ENCODE measurements at places on chromosomes 2 and 18.

DNA sequence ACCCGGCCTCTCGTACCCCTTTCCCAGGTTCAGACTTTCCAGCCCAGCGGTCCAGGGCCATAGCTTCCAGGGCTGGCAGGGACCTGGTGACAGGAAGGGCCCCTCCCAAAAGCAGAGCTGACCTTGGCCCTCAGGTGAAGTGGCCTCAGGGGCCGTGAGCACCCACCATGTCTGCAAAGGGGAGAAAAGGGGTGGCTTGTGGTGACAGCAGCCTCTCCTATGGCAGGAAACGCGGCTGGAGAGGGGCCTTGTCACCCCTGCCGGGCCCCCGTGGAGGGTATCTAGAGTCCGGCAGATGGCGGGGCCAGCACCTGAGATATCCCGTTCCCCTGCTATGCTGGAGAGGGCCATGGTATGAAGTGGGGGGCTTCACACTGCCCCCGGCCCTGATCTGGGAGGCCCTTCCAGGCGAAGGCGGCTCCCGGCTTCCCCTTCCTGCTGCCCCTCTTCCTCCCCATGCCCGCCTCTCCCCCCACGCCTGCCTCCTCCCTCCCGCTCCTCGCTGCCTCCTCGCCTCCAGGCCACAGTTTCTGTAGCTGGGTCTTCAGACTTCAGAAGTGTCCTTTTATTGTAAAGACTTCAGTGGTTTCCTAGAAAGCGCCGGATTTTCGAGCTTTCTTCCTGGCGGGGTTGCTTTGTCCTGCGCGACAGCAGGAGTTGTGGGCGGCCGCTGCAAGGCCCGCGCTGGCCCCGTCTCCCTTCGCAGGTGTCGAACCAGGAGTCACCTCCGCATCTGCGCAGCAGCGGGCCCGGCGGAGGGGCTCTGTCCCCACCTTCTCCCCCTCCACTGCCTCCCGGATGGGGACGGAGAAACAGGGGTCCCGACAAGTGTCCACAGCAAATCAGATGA lies 240.5 kb upstream of the MYT1L start:
- DNase-seq = no peak

DNA sequence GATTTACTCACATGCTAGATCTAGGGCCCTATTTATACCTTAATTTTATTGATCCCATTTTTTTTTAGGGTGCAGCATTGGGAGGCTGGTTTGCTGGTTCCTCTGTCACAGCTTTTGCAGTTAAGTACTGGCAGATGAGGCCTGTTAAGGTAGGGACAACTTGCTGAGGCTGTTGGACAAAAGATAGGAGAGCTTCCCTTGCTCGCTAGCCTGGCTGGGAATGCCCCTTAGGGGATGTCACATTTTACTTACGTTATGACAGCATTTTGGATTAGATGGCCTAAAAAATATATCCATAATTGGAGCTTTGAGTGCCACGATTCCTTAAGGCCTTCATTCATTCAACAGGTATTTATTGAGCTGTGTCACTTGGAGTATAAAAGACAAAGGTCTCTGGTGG lies 8.2 kb downstream of the LGALSL start:
- no peak for DNase-seq

DNA sequence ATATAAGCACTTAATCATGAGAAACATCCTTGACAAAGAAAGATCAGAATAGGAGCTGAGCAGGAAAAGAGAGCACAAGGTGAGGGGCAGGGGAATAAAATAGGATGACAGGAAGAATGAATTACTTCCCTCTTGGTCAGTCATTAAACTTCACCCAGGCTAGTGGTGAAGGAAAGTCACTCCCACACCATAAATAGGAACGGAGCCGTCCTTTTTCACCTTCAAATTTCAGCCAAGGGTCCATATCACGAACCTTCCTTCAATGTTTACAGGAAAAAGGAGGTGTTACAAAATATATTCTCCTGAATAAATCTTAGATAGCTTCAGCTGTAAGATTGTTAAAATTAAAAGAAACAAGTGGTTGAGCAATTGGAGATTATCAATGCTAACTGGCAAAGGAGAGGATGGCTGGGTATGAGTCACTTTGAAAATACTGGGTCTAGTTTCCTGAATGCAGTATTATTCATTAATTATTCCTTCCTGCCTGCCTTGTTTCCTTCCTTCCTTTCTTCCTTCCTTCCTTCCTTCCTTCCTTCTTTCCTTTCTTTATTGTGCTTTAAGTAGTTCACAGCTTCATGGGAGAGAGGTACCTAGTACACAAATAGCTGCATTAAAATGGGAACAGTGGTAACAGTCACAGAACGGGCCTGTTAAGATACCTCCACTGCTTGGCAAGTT lies 292.3 kb upstream of the ID2 start:
- no peak for DNase-seq

- no peak for DNase-seq
These were observed 36.4 kb upstream of the TBR1 start for GRCh38 chr2:161379740-161380139.

DNA sequence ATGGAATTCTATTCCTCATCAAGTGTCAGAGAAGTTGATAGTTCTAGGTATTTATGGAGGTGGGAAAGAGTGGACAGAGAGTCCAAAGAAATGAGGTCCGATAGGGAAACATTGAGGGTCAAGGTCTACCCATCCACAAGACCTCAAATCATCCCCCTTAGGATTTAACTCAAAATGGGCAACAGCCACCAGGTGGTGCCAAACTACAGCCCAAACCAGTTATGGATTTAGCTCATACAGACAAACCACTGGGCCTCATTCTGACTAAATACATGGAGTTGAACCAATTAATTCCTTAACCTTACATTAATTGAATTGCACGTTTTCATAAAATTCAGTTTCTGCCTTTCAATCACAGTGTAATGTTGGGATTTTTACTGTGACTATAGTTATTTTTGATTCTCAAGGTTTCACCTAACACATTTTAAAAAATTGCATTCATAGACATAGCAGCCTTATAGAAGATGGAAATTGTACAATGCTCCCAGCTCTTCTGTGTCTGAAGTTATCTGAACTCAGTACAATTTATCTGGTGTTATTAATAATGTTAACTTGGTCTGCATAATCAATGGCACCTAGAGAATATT lies 98.2 kb upstream of the HNMT start:
- DNase-seq = peak; percentile 75
